ENCODE measurements at places on chromosomes 3 and 15.

DNA sequence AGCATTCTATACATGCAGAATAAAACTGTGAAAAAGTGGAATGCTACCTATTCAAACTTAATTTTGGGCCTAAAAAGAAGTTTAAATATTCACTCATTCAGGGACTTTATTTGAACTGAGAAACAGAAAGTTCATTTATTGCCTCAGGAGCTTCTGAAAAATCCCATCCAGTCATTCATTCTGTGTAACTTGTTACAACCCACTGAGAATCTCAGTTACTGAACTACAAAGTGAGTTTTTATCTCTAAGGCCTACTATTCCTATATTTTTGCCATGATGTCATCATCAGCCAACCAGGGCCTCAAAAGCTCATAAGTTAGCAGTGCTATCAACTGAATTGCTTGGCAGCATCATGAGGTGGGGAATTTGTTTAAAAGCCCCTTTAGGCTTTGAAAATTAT is 98.0 kb upstream of the BOC start:
- DNase-seq: no peak

GRCh38 chr15:83692746-83693581 is 39.0 kb downstream of the ADAMTSL3 start:
- no peak for DNase-seq

DNA sequence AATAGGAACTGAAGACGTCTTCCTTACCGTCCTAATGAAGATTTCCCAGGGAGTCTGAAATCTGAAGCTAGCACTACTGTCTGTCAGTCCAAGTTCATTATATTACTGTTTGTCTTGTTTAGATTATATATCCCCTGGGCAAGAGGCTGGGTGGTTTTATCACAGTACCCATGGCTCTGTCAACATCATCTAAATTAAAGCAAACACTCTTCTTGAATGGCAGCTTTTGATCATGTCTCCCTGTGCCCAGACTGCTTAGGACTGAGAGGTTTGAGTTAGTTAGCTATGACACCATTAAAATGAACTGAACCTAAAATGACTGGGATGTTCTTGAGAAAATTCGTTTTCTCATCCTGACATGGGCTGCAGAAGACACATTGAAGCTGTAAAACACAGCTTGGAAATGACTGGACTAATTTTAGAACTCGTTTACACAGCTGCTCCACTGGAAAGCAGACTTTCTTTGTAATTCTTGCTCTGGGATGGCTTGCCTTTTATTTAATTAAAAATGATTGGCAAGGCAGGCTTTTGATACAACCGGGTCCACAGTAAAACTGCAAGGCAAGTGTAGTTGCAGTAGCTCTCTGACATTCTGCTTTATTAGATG is 243.5 kb downstream of the MFSD1 start:
- DNase-seq: no peak

- peak; percentile 7 for DNase-seq
Measured at GRCh38 chr3:113948015-113948917, 453 bp downstream of the ZDHHC23 start.

GRCh38 chr3:13762906-13763305 is 117.0 kb downstream of the WNT7A start:
- no peak for DNase-seq

DNA sequence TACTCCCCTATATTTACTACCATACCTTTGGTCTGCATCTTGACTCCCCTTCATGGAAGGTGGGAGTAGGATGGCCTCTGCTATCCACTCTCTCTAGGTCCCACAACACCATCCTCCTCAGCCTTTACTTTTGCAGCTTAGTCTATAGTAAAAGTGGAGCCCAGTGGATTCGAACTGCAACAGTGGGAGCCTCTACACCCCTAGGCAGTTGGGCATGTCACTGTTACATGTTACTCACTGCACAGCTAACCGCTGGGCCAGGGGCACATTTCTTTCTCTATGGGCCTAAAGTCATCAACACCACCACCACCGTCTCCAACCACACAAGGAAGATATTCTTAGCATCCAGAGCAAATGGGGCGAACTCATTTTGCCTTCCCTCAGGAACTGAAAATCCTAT is 62.9 kb downstream of the KLF13 start:
- DNase-seq: no peak

DNA sequence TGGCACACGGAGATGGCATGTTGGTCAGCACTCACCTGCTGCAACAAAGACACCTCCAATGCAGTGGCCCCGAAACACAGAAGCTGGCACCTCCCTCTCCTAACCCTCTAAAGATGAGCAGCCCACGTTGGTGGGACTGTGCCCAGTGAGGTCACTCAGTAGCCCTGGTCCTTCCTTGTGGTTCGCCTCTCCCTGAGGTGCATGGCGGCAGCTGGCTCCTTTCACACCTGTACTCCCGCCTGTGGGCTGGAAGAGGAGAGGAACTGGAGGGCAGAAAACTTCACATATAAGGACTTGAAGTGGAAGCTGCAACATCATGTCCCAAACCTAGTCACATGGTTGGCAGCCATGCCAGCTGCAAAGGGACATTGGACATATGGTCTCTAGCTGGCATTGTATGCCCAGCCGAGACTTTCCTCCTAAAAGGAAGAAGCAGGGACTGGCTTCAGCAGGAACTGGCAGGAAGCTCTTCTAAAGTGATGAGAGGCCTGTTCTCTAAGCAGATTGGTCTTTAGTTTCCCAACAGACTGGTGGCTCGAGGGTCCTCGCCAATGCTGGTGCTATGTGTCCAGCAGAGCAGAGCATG is 10.8 kb upstream of the C3orf22 start:
- no peak for DNase-seq

DNA sequence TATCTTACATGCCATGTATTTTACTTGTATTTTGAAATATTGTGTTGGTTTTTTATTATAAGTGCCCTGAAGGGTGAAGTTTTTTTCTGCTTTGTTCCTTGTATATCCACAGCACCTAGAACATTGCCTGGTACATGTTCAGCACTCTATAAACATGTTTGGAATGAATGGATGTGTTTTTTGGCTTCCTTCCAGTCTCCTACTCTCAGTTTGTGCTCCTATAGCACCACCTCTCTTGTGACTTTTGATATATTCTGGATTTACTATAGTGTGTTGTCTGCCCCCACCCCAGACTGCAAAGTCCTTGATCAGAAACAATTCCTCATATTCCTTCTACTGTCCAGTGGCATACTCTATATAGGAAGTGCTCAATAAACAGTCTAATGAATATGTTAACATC is 60.6 kb downstream of the PLCL2 start:
- DNase-seq: no peak

GRCh38 chr3:190514413-190515153 is 698 bp downstream of the IL1RAP start:
- no peak for DNase-seq

- no peak for DNase-seq
Measured at GRCh38 chr15:23503576-23503975, 56.5 kb upstream of the GOLGA6L2 start.

DNA sequence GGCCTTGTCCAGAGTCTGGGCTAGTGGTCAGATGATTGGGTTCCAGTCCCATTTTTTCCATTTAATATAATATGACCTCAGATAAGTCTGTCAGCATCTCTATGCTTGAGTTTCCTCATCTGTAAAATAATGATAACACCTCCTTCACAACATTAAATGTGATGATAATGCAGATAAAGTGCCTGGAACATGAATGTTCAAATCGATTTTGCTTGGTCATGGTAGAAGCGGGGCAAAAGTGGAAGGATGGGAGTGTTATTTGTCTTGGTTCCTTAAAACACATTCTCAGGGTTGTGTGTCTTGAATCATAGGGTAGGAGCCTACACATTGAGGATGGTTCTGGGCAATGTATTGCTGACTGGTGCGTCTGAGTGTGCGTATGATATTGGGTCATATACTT is 16.9 kb downstream of the ARIH2 start:
- no peak for DNase-seq

DNA sequence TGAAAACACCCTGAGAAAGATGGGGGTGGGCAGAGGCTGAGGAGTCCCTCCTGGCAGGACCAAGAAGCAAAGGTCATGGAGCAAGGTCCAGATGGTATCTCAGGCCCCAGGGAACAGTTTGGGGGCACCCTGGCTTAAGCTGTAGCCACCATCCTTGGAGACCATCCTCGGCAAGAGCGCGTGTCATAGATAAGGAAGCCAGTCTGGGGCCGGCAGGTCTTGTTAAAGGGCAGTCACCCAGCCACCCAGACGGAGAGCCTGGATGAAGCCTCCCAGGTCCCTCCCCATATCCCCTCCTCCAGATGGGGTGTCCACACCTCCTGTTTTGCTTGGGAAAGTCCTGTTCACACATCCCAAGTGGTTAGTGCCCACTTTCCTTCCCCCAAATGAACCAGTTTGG is 191.1 kb downstream of the KLF13 start:
- DNase-seq: no peak

DNA sequence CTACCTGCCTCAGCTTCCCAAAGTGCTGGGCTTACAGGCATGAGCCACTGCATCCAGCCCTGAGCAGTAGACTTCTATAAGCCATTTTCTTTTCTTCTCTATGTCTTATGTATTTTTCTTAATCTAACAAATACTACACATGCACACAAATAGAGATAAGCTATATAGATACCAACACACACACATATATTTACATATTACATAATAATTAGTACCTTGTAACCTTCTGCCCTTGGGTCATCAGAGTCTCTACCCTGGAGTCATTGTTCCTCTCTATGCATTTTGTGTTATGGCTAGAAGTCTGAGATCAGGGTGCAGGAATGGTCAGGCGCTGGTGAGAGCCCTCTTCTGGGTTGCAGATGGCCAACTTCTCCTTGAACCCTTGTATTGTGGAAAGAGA is 154.0 kb upstream of the PTPRG start:
- no peak for DNase-seq

GRCh38 chr3:34533451-34533850 is 735.0 kb downstream of the PDCD6IP start:
- DNase-seq: no peak

DNA sequence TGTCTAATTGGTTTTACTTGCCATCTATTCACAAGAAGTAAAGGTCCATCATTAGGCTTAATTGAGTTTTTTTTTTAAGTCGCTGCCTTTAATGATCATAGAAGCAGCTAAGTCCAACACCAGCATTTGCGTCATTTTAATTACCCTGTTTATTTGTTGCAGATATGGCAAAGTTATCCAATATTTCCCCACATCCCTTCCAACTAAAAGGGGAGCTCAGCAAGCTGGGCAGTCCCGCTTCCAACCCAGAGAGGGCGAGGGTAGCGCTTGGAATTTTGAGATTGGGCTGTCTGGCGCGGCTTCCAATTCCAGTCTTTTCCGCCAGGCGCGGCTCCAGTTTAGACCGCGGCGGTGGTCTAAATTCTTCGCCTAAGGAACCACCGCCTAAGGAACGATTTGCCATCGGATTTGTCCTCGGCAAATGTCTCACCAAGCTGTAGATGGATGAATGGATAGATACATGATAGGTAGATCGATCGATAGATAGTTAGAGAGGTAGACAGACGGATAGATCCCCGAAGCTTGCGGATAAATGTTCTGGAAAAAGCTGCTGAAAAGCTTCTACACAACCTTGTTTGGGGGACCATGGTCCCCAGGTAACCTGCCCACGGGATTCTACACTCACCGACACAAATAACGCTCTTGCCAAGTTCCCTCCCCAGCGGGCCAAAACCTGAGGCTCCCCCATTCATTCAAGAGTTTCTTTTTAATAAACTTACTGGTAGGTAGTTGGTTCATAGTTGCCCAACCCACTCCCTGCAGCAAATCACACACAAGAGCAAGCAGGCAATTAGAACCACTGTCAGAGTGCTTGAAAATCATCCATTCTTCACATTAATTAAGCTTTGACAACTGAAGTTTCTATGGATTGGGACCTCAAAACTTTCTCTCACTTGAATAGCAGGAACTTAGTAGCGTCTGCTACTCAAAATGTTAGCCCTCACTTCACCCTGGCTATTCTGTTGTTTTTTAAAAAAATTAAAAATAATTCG is 49.1 kb downstream of the ZIC4 start:
- DNase-seq: no peak

GRCh38 chr3:136120373-136121348 is 75.5 kb downstream of the MSL2 start:
- no peak for DNase-seq

- no peak for DNase-seq
Measured at GRCh38 chr3:72346526-72346926, 501.7 kb downstream of the SHQ1 start.

GRCh38 chr3:33869977-33870376 is 71.5 kb downstream of the PDCD6IP start:
- no peak for DNase-seq

- DNase-seq: no peak
Measured at GRCh38 chr3:39115870-39116269, 8.4 kb downstream of the TTC21A start.

DNA sequence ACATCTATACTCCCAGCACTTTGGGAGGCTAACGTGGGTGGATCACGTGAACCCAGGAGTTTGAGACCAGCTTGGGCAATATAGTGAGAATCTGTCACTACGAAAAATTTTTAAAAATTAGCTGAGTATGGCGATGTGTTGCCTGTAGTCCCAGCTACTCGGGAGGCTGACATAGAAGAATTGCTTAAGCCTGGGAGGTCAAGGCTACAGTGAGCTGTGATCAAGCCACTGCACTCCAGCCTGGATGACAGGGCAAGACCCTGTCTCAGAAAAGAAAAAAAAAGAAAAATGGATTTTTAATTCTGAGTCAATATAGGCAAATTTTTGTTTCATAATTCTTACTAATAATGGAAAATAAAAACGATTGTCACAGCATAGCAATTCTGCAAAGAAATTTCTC is 13.3 kb downstream of the C3orf49 start:
- DNase-seq: no peak

- DNase-seq: no peak
Measured at GRCh38 chr15:95848126-95848525, 482.4 kb upstream of the NR2F2 start.

DNA sequence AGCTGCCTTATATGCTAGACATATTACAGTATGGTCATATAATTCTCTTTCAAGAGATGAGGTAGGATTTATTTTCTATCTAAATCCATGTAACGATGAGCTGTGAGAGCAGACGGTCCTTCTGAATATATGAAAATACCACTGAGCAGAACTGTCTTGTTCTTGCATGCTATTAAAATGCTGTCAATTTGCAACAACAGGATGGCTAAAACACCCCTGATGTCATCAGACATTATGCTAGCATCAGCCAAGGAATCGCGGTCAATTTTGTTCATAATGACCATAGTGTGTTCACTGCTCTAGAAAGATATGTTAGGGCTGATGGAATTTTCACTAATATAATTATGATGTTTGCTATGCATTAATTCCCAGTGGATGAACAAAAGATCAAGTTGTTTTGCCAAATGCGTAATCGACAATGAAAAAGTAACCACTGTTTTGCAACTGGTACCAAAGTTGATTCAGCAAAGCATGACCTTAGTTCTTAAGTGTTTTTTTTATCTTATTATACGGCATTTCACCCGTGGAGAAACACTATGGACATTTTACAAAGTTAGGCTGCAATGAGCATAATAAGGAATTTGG is 765.4 kb upstream of the NR2F2 start:
- DNase-seq: no peak

GRCh38 chr3:117473981-117474538 is 764.5 kb downstream of the TUSC7 start:
- DNase-seq: no peak

DNA sequence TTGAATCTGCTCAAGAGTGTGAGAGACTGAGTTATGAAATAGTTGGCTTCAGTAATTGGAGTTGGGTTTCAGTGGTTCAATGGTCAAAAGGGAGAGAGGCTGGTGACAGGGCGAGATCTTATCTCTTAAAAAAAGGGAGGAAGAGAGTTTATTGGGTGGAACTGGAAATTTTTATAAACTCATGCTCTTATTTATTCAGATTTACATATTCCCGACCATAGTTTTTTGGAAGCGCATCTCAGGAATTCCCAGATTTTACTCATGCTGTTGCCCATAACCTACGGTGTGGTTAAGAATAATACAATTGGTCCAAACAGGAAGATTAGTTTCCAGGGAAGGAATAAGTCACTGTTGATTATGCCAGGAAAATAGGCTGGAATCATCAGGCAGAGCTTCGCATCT is 41.4 kb downstream of the CD200 start:
- no peak for DNase-seq

Measured in NCI-H524 treated with DMSO at 0.1 percent for 48 hours (cell line).